ENCODE measurements at places on chromosomes 2 and 18. TPM values are rescaled to one million over a fixed set of nuclear protein-coding genes. Genes with fewer than 3 reads are reported as not detected.

The SUPT7L gene
- 38.1 TPM for total RNA-seq

The UPP2 gene
- total RNA-seq = not detected

DNA sequence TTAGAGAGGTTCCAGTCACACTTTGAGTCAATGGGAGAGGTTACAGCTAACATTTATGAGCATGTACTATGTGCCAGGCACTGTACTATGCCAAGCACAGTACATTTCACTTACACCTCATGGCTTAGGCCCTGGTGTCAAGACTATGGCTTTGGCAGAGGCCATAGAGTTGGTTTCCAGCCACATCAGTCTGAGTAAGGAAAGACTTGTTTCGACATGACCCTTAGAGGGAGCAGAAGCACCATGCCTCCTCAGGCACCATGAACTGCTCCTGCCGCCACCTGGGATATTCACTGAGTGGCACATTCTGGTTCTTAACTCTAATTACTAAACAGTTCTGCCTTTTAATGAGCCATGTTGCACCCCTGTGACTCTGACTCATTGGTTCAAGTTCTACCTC is 12.7 kb downstream of the DGUOK start:
- DNase-seq = peak; percentile 14

GRCh38 chr18:75100832-75101630 is 107.9 kb downstream of the PTGR3 start:
- DNase-seq = no peak

GRCh38 chr2:104975371-104975770 is 62.5 kb upstream of the MRPS9 start:
- no peak for DNase-seq

GRCh38 chr2:70639841-70640436 is 86.3 kb upstream of the TGFA start:
- DNase-seq = no peak

- DNase-seq = no peak
Observed at GRCh38 chr2:25808006-25808383, 70.3 kb downstream of the ASXL2 start.

GRCh38 chr2:20071397-20072383 is 20.3 kb upstream of the LAPTM4A start:
- DNase-seq = peak; percentile 87

- DNase-seq = no peak
Observed at GRCh38 chr2:191950132-191950874, 103.4 kb upstream of the CAVIN2 start.

All from thyroid gland (tissue), 4 donors.